ENCODE measurements at places on chromosomes 5 and 9. TPM values are rescaled to one million over a fixed set of nuclear protein-coding genes. Genes with fewer than 3 reads are reported as not detected.

DNA sequence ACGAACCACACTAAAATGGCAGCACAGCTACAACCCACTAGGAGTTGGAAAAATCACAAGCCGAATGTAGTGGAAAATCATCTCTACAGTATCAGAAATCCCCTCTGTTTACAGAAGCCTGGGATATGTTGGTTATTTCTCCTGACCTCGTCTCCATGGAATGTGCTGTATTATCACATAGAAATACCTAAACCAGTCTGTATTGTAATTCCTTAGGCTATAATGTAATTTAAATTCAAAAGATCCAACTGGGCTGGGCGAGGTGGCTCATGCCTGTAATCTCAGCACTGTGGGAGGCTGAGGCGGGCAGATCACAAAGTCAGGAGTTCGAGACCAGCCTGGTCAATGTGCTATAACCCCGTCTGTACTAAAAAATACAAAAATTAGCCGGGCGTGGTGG lies 244.8 kb upstream of the MPDZ start:
- DNase-seq, result no peak

DNA sequence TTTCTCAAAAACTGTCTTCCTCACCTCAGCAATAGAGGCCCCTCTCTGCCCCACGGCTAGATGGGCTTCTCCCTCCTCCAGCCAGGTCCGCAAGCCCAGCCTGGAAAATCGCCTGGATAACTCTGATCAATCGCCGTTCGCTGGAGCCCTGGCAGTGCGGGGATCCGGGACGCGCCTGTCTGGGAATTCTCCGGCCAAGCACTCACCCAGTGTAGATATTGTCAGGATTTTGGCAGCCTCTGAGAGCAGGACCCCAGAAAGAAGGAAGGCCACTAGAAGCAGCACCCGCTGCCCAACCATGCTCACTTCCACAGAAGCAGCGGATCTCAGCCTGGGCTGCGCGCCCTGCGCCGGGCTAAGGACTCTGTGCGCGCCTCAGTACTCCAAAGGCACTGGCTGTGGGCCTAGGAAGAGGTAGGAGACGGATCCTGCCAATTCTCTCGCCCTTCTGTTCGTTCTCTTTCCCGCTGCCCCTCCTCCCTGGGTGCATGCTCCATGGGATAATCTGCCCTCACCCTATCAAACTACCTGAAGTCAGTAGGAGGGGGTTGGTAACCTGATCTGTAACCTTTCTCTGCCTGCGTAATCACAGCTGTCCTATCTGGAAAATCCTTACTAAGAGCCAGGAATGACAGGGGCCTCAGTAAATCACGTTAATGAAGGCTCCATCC lies at the start of gene UGT3A1:
TSS of gene UGT3A1 (minus strand) at position 450 of the 671 bp plus-strand sequence. CDS start at position 300, 150 bp downstream.
- DNase-seq, result no peak

Gene KCNMB1
- not detected for total RNA-seq

Gene SPOCK1
- 5.9 TPM for total RNA-seq

Gene GABRA1
- 2.4 TPM for total RNA-seq

Gene LAMC3
- total RNA-seq, result 0.49 TPM

- DNase-seq, result peak; percentile 50
Measured at GRCh38 chr9:113807173-113808061, 68.7 kb upstream of the ZNF618 start.

Gene PCDHGA7
- total RNA-seq, result 0.29 TPM

- peak; percentile 81 for DNase-seq
Measured at GRCh38 chr9:34664281-34665066, 2.0 kb upstream of the CCL27 start.

GRCh38 chr5:58542709-58543108 lies 40.2 kb upstream of the RAB3C start:
- DNase-seq, result no peak

All from H4 (cell line).